ENCODE measurements at places on chromosomes 16 and 17.

- DNase-seq = no peak
These were observed 3.2 kb upstream of the CDK5RAP3 start for GRCh38 chr17:47967607-47968252.

DNA sequence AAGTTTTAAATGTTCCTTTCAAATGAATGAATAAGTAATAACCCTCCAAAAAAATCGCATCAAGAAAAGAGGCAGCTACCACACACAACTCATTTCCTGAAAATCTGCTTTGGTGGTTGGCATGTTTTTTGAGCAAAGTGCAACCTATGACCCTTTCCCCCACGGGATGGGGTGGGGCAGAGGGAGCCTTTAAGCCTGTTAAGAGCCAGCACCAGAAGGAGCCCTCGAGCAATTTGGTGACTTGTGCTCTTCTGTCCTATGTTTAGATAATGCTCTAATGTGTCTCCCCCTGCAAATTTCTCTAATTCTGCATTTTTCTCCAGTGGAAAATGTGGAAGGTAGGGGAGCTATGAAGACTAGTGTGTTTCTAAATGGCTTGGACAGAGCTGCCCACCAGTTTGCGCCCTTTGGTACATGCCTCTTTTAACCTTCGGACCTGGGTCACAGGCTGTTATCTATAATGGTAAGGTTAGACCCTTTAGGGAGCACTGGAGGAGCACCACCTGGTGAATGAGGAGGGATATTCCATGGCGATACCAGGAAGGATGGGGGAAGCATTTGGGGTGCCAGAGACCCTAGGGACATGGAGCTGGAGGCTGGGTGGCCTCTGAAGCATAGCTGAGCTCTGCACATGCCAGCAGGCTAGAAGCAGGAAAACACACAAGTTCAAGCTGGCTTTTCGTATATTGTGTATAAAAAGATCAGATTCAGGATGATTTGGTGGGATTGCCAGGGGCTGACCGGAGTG is 1.6 kb downstream of the PYCARD start:
- no peak for DNase-seq

- DNase-seq = peak; percentile 53
These were observed 263.1 kb upstream of the PSMD7 start for GRCh38 chr16:74033441-74033995.

DNA sequence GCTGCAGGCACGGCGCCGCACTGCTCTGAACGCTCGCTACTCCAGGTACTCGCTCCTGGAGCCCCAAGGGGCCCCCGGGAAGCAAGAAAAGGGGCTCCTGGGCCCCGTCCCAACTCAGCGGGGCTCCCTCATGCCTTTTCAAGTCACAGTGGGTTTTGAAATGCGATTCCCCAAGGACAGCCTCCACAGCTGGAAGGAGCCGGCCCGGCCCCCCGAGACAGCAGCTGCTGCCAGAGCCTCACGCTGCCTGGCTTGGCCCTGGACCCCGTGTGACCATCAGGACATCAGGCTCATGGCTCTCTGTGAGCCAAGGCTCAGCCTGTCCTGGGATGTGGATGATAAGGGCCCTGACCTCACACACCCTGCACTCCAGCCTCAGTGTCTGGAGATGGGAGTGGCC is 80.6 kb downstream of the LMF1 start:
- no peak for DNase-seq

- peak; percentile 96 for DNase-seq
These were observed 2.3 kb upstream of the BORCS6 start for GRCh38 chr17:8192070-8192815.

- DNase-seq = no peak
These were observed 260.2 kb upstream of the N4BP1 start for GRCh38 chr16:48870141-48870540.

DNA sequence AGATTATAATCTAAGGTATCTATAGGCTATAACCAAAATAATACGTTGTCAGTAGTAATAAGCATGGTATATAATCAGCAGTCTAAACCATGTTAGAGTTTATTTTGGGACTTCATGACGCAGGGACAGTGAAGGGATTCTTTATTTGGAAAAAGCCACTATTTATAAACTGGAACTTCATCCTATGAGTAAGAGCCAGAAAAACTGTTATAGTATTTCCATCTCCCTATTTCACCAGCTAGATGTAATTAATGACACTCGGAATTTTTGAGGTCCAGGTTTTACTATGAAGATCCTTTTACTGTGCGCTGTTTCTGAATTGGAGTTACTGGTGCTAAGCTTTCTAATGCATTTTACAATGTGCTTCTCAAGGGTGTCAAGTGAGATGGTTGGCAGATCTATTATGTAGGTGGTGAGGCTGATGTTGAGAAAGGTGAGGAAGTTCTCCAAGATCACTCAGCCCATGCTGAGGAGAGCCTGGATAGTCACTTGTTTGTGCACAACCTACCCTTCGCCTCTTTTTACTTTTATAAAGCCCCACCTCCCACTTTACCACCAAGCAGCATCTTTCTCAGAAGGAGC is 149.3 kb downstream of the MSI2 start:
- DNase-seq = no peak

GRCh38 chr17:37180376-37180775 is 195.4 kb upstream of the C17orf78 start:
- no peak for DNase-seq

DNA sequence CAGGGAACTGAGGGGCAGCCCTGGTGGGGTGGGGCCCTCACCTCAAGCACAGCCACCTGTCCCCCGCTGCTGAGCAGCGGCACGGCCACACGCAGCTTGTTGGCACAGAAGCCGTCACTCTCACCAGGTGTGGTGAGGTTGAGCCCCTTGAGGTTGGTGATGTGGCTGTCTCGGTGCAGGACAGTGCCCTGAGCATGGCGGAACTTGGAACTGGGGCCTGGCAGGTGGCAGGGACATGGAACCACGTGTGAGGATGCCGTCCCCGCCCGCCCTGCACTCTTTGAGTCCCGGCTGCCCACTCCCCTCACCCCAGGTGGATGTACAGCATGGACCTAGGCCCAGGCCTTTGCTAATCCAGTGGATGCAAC is 9.7 kb upstream of the VASN start:
- no peak for DNase-seq

DNA sequence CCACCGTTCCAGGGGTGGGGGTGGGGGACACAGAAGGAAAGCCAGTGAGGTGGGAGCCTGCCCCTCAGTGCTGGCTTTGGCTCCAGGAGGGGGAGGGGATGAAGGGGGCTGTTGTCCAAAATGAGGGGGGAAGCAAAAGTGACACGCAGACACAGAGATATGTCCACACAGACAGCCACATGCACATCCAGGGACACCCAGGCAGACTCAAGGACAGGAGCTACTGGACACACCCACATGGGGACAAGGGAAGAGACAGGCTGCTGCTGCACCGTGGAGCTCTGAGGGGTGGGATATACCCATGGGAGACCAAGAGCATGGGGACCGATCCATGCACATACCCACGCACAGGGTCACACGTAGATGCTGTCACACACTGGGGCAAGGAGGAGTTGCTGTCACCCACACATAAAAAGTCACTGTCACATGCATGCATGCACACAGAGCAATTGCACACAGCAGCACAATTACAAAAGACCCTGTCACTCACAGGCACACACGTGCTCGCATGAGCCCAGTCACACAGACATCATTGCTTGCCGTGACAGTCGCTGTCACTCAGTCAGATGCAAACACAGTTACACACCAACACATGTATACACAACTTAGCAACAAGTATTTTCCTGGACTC is 1.3 kb downstream of the THRA start:
- DNase-seq = no peak

- no peak for DNase-seq
These were observed 349.2 kb upstream of the HSBP1 start for GRCh38 chr16:83458612-83459011.

GRCh38 chr16:11547118-11547916 is 39.4 kb downstream of the LITAF start:
- no peak for DNase-seq

DNA sequence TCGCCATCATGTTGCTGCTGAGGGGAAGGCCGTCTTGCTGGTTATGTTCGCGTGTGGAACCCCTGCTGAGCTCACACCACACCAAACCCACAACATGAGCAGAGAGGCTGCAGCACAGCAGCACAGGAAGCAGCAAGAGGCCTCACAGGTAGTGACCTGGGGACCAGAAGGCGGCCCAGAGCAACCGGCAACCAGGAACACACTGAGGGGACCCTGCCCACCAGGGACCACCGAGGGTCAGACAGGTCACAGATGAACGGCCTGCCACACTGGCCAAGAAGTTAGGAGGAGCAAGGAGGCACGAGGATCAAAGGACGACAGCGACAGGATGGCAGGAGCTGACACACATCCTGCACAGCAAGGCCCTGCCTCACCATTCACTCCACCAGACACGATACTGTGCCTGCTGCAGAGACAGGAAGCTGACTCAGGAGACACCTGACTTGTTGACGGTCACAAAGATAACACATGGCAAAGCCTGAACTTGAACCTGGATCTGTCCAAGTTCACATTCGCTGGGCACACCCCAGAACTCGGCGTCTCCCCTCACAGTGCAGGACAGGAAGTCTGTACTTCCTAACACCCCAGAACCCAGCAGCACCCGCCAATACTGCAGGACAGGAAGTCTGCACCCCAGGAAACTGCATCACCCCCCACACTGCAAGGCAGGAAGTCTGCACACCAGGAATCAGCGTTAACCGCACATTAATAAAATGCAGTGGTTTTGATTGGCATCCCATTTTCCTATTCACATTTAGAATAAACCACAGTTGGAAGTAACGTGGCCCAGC is 98.5 kb downstream of the ZNF778 start:
- DNase-seq = no peak

DNA sequence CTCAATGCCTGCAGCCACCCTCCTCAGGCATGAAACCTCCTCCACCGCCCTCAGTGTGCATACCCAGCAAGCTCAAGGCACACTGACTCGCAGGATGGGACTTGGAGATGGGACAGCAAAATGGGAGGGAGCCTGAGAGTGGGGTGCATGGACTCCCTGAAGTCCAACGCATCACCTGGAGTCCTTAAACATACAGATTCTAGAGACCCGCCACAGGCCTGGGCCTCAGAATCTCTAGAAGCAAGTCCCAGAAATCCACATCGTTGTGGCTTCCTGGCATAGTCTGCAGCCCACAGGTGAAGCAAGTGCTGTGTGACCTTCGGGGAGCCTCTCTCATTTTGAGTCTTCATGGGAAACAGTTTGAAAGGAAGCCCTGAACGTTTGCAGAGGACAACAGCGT is 3.6 kb upstream of the TBX21 start:
- DNase-seq = no peak

GRCh38 chr17:58156839-58157803 is 8.9 kb downstream of the OR4D1 start:
- DNase-seq = peak; percentile 57

DNA sequence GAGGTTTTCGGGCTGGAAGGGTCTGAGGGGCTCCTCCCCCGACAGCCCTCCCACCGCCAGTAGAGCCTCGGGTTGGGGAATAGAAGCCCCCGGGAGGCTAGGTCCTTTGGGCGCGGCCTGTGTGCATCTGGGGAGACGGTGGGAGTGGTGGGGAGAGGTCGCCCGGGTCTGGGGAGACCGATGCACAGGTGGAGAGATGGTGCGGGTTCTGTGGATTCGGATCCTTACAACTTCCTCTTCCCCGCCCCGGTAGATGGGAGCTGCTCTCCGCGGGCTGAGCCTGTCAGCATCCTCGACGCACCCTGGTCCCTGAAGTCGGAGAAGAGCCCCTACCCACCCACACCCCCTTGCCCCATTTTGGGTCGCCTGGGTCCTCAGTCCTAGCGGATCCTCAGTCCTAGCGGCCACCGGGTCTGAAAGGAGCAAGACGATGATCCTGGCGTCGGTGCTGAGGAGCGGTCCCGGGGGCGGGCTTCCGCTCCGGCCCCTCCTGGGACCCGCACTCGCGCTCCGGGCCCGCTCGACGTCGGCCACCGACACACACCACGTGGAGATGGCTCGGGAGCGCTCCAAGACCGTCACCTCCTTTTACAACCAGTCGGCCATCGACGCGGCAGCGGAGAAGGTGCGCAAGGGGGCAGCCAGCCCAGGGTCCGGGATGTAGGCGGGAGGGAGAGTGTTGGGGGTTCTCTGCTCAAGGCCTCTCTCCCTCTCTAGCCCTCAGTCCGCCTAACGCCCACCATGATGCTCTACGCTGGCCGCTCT is 790 bp downstream of the BCKDK start:
- no peak for DNase-seq

GRCh38 chr16:67345401-67345800 is 18.8 kb downstream of the LRRC36 start:
- DNase-seq = no peak

- no peak for DNase-seq
These were observed 8.8 kb upstream of the VPS4A start for GRCh38 chr16:69302301-69302700.

DNA sequence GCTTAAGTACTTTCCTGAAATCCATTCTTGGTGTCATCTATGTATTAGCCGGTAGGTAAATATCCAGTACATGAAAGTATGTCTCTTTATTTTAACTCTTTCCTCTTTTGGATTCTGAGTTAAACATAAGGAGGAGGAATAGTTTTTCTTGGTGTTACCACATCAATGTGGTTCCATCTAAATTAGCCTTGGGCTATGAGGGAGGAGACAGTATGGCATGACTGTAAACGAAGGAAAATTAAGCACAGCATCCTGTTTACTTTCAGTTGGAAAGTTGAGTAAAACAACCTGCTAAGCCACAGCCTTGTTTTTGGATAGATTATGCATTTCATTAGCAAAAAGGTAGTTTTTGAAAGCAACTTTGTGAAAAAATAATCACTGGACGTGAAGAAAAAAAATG is 693.0 kb upstream of the SOX9 start:
- DNase-seq = no peak

- DNase-seq = no peak
These were observed 13.3 kb downstream of the SNN start for GRCh38 chr16:11681556-11681955.

GRCh38 chr17:3985846-3986245 is 21.6 kb upstream of the ATP2A3 start:
- DNase-seq = no peak

DNA sequence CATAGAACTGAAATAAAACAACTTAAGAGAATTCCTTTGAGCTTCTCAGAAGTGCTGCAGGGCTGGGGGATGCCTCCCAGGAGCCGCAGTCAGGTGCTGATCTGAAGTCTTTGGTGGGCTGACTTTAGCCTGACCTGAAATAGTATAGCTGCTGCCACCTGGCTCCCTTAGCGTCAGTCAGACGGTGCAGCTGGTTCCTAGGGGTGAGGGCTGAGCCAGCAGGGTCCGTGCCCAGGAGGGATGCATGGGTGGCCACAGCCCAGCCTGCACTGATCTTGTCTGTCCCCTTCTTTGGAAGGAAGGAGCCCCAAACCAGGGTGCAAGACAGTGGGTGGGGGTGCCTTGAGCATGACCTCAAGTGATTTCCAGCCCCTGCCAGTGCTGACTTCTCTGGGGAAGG is 11.5 kb downstream of the MAPT start:
- DNase-seq = peak; percentile 47

DNA sequence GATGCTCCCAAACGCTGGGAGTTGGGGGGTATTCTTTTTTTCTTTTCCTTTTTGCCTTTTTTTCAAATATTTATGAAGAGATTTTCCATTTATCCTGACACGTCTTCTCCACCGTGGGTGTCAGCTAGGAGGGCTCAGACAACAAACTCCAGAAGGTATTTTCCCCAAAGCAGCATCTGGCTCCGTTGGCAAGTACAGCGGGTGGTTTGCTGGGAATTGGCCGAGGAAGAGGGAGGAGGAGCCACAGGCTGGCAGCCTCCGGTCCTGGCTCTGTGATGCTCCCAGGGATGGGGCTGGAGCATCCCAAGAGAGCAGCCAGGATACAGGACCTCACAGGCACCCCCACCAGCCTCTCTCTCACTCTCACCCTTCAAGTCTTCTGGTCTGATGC is 10.9 kb upstream of the CACNG4 start:
- no peak for DNase-seq
